ENCODE measurements at places on chromosomes 6 and 20. TPM values are rescaled to one million over a fixed set of nuclear protein-coding genes. Genes with fewer than 3 reads are reported as not detected.
A peak's percentile ranks its signal among the peaks of the same experiment; 100 is the strongest.

DNA sequence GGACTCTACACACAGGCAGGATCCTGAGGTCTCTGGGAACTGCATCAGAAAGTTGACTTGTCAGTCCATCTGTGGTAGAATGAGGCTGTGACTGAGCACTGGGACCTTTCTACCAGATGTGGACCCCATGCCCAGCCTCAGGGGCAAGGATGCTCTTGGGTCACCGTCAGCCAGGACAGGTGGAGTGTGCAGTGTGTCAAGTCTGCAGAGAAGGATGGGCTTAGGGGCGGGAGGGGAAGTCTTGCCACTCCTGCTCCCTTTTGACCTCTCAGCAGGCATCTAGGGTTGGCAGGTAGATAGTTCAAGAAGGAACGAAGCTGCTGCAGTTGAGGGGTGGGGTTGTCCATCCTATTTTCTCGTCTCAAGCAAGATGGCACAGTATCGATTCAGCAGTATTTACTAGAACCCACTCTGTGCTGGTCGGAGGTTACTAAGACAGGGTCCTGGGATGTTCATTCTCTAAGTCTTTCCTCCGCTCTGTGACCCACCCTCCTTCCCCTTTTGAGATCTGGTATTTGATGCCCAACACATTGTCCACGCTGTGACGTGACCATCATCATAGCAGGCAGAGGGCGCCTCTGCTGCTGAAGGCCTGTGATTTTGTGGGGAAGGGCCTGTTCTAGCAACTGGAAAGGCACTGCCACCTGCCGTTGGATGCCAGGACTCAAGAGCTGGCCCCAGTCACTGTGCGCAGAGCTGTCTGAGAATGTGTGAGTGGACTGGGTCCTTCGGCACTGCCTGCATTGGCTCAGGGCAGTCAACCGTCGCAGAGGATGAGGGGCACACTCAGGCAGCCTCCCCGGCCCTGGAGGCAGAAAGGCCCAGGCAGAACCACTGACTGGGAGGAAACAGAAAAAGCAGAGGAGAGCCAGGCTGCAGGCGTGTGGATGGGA lies 23.2 kb downstream of the RBCK1 start:
- peak; percentile 30 for DNase-seq

- DNase-seq: no peak
These were observed 52.2 kb downstream of the EYA2 start for GRCh38 chr20:46946796-46947195.

DNA sequence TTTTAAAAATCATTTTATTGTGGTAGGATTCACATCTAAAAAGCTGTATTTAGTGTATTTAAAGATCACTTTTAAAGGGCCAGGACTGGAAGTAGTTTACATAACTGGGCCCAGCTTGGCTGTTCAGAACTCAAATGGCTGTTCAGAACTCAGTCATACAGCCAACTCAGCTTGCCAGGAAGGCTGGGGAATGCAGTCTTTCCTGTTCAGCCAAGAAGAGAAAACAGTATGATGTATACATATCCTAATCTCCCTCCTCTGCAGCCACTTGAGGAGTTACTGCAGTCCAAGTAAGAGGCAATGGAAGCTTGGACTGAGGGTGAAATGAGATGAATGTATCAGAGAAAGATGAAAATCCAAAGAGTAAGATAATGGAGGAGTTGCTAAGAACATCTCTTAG lies 24.6 kb downstream of the DSTN start:
- DNase-seq: peak; percentile 75

Gene PCED1A
- 15.8 TPM for total RNA-seq
